ENCODE measurements at places on chromosomes 12 and 14.

GRCh38 chr12:9449181-9449580 lies 158.5 kb downstream of the KLRB1 start:
- DNase-seq: peak; percentile 19

- DNase-seq: no peak
Measured at GRCh38 chr12:65879878-65880277, 55.6 kb downstream of the HMGA2 start.

DNA sequence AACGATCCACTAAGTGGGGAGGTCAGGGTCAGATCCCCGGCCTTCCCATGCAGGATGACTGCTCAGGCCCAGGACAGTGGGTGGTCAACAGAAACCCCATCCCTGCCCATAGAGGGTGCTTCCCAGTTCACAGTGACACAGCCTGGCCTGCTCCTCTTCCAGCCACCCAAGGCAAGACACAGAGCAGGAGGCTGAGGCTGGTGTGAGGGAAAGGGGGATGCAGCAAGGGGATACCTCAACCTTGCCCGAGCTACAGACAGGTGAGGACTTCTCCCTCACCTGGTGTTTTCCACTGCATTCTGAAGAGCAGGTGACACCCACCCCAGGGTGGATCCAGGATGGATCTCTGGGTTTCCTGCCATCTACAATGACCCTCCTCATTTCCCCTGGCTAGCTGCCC lies 106.7 kb downstream of the KIF26A start:
- no peak for DNase-seq

DNA sequence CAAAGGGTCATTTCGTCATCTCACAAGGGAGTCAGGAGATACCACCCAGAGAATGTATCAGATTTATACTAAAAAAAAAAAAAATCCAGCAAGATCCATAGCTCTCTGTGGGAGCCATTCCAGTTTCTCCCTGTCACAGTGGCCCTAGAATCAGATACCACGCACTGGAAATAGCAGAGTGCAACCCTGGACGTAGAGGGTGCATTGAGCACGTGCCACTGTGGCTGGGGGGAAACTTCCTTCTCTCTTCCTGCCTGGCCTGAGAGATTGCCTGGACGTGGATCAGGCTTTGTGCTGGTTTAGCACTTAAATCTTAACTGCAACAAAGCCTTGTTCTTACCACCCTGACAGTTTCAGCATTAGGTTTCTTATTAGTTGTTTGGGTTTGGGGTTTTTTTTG lies 124.3 kb downstream of the FBXL14 start:
- DNase-seq: no peak

DNA sequence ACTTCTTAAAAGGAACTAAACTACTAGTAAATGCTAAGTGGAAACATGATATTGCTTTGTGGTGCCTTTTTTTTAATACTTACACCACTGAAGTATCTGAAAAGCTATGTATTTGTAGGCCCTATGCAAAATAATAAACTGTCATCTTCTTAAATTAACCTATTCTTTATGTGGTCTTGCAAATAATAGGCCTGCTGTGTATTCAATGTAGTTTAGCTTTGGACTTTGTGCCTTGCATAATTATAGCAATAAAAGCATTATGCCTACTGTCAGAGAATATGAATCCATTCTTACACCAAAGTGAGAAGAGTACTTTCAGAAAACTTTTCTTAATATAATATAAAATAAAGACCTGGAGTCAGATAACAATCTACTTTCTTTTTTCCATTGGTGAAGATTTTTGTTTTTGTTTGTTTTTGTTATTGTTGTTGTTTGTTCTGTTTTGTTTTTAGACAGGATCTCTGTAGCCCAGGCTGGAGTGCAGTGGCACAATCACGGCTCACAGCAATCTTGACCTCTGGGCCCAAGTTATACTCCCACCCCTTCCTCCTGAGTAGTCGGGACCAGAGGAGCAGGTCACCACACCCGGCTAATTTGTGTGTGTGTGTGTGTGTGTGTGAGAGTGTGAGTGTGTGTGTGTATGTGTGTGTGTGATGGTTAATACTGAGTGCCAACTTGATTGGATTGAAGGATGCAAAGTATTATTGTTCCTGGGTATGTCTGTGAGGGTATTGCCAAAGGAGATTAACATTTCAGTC lies 213.8 kb downstream of the SLC6A15 start:
- DNase-seq: no peak

DNA sequence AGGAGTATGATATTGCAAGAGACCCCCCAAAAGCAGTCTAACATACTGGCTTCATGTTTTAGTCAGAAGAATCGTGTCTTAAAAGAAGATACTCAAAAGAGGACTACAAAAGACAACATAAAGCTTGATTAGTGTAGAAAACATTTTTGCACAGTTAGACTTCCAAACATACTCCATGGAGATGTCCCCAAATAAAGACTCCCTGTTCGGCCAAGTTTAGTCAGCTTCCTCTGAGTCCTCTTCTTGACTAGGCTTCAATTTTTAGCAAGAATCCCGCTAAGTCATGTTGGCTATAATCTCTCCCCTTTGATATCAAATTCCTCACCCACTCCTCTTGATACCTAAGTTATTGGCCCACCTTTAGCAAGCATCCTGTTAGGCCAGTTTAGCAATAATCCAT lies 298.0 kb downstream of the RMST start:
- DNase-seq: no peak

- DNase-seq: no peak
Measured at GRCh38 chr14:47626151-47627035, 49.0 kb downstream of the MDGA2 start.

- DNase-seq: no peak
Measured at GRCh38 chr12:27595231-27595642, 71.2 kb downstream of the PPFIBP1 start.

DNA sequence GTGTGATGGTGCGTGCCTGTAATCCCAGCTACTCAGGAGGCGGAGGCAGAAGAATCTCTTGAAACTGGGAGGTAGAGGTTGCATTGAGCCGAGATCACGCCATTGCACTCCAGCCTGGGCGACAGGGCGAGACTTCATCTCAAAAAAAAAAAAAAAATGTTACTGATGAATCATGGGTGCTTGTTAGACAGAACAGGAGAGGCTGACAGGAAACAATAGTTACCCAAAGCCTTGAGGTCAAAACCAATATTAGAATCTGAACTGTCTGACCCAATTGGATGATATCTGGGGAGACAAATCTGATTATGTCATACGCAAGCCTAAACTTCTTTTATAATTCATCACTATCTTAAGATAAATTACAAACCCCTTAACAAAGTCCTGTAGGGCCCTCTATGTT lies 40.7 kb upstream of the KIF21A start:
- DNase-seq: no peak

- DNase-seq: no peak
Measured at GRCh38 chr14:100865682-100866591, 37.6 kb downstream of the RTL1 start.

DNA sequence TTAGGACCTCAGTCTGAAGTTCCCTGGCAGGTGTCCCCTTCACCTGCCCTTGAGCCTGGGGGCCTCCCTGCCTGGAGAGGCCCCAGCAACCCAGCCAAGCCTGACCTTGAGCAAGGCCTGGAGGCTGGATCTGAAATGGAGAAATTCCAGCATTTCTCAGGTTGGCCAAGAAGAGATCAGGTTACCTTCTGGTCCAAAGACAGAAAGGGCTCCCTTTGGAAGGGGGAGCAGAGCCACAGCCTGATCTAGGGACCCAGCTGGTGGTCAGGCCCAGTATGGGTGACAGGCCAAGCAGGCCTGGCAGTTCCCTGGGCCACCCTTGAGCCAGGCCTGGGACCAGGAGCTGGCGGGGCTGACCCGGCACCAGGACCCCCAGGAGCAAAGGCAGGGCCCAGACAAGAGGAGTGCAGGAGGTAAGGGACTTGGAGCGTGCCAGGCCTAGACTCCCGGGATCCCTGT lies 82.8 kb downstream of the TNFAIP2 start:
- DNase-seq: no peak

GRCh38 chr12:65430571-65431306 lies 152.3 kb downstream of the MSRB3 start:
- DNase-seq: no peak

GRCh38 chr12:95096852-95097251 lies 23.4 kb upstream of the NR2C1 start:
- no peak for DNase-seq

DNA sequence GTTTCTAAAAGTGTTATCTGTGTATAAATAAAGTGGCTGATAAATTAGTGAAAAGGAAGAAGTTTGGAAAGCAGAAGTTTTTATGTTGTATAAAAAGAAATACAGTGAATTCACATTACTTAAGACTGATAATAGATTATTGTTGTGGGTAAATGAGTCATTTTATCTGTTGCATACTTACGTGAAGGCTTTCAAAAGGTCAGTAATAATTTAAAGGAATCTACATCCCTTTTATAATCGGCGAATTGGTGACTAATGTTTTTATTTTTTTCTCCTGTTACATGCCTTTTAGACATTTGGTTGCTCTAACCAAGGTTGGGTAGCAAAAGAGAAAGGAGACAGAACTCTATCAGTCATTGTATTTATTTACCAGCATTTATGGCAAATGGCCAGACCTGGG lies 155.9 kb downstream of the SLC41A2 start:
- DNase-seq: no peak

DNA sequence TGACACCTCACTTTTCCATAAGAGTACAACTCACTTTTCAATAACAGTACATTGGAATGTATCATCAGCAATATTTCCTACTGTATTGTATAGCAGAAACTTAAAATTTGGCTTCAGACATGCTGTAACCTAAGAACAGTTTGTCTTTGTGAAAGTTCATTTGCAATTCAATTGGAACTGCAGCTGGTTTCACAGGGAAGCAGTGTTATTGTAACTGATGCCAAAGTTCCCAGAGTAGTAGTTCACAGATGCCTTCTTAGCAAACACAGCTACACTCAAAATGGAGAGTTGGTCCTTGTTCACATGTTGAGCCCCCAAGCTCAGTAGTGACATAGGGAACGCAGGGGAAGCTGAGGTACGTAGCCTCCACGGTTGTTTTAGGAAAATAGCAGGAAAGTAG lies 23.3 kb downstream of the PPP1R36 start:
- DNase-seq: no peak

- no peak for DNase-seq
Measured at GRCh38 chr14:35551081-35551480, 17.1 kb downstream of the INSM2 start.

DNA sequence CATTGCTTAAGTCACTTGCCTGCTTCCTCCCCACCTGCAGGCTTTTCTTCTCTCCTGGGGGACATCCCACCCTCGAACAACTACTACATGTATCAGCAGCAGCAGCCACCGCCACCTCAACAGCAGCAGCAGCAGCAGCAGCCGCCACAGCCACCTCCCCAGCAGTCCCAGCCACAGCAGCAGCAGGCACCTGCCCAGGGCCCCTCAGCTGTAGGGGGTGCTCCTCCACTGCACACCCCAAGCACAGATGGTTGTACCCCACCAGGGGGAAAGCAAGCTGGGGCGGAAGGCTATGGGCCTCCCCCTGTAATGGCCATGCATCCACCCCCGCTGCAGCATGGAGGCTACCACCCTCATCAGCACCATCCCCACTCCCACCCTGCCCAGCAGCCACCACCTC lies 15.3 kb downstream of the FOXJ2 start:
- DNase-seq: no peak

- DNase-seq: no peak
Measured at GRCh38 chr14:100674428-100674827, 52.3 kb upstream of the DLK1 start.

DNA sequence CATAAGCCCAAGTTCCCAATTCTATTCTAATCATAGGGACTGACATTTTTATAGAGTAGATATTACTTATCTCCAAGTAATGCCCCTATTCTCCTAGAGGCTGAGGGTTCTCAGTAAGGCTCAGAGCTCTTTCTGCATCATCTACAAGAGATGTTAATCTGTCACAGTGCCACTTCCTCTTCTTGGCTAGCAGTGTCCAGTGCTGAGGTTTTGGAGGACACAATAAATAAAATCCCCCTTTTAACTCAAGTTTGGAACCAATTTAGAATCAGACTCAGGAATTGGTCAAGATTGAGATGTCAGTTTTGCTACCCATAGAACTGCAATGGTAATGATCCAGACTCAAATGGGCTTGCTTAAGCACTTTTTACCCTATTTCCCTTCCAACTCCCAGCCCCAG lies 154.1 kb upstream of the ARID2 start:
- peak; percentile 81 for DNase-seq

- no peak for DNase-seq
Measured at GRCh38 chr12:18658829-18659228, 79.0 kb downstream of the PLCZ1 start.

DNA sequence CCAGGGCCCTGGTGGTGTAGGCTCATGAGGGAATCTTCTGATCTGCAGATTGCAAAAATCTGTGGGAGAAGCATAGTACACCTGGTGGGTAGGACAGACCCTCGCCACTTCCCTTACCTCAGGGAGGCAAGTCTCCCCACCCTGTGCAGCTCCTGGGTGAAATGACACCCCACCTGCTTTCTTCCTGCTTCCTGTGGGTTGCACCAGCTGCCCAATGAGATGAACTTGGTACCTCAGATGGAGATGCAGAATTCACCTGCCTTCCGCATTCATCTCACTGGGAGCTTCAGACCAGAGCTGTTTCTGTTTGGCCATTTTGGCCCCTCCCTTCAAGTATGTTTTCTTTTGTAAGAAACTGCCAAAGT lies 4.7 kb downstream of the CLEC2D start:
- DNase-seq: no peak

DNA sequence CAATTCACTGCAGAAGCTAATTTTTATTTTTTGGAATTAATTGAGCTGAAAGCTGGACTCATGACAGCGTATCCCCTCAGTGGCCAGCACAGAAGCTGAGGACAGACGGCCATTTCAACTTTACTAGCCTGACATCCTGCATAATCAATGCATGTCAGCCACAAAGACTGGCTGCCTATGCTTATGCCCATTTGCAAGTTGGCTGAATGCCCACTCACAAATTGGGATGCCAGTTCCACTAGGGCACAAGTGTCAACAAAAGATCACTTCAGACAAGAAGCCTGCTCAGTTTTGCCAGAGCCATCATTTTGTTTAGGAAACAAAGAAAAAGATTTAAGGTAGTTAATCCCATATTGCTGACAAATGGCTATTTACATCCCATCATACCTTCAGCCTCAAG lies 417.6 kb downstream of the NOVA1 start:
- DNase-seq: no peak

- peak; percentile 0 for DNase-seq
Measured at GRCh38 chr12:78470354-78471195, 394.0 kb upstream of the SYT1 start.

All from suppressor macrophage treated with lipopolysaccharide for 4 hours (primary cell).